Epithelial cell of proximal tubule (primary cell): ENCODE measurements at places on chromosomes 1 and 21. TPM values are rescaled to one million over a fixed set of nuclear protein-coding genes. Genes with fewer than 3 reads are reported as not detected.

GRCh38 chr21:45128613-45129188 lies 54.3 kb downstream of the ADARB1 start:
- no peak for DNase-seq

GRCh38 chr1:110633646-110634030 lies 27.5 kb upstream of the KCNA2 start:
- no peak for DNase-seq

DNA sequence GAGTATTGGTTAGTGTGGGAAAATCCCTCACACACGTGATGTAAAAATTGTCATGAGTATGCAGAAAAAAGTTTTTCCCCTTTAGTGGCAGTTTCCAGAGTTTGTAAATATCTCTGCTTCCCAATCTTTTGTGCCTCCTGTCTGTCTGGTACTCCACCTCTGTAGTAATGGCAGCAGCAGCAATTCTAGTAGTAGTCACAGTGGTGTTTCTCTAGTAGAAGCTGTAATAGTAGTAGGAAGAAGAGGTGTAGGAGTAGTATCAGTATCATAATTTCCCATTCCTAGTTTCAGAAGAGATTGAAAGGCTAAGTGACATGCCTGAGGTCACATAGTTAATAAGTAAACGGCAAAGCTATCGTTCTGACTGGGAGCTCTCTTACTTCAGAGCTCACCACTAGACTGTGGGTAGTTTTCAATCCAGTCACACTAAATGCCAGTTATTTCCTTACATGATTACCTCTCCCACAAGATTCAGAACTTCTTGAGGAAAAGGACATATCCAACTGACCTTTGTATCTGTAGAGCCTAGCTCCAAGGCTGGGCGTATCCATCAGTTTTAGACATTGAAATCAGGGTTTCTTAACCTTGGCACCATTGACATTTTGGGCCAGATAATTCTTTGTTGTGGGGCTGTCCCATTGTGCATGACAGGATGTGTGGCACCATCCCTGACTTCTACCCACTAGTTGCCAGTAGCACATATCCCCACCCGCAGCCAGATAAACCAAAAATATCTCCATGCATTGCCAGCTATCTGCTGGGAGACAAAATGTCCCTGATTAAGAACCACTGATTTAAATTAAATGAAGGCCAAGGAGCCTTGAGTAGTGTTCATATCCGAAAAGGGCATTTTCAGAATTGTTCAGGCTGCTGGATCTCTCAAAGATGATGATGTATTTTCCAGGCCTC lies 135.9 kb downstream of the FGGY start:
- peak; percentile 90 for DNase-seq

DNA sequence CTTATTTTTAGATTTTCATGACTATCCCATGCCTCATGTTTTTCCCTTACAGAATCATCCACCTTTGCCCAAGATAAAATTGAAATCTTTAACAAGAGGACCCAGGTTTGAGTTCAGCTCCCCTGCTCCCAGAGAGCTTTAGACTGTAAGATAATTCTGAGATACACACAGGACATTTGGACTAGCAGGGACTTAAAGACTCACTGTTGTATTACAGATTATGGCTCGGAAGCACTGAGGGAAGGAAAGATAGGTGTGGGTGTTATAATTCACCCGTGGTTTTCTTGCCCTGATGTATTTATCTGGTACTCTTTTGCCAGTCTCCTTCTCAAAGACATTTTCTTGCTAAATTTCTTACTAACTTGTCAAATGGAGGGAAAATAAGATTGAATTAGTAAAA lies 149.7 kb downstream of the DHRS3 start:
- DNase-seq = no peak

DNA sequence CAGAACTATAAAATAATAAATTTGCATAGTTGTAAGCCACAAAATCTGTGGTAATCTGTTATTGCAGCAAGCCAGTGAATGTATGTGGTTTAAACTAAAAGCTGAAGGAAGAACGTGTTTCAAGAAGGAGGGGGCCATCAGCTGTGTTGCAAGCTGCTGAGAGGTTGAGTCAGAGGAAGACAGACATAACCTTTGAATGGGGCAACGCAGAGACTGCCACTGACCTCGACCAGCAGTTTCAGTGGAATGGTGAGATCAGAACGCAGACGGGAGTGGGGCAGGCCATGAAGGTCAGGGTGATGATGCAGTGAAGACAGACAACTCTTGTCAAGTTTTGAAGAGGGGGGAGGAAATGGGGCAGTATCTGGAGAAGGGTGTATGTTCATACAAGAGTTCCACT lies 23.2 kb upstream of the QSOX1 start:
- no peak for DNase-seq

GRCh38 chr21:37787456-37787855 lies 128.8 kb downstream of the KCNJ6 start:
- peak; percentile 73 for DNase-seq

DNA sequence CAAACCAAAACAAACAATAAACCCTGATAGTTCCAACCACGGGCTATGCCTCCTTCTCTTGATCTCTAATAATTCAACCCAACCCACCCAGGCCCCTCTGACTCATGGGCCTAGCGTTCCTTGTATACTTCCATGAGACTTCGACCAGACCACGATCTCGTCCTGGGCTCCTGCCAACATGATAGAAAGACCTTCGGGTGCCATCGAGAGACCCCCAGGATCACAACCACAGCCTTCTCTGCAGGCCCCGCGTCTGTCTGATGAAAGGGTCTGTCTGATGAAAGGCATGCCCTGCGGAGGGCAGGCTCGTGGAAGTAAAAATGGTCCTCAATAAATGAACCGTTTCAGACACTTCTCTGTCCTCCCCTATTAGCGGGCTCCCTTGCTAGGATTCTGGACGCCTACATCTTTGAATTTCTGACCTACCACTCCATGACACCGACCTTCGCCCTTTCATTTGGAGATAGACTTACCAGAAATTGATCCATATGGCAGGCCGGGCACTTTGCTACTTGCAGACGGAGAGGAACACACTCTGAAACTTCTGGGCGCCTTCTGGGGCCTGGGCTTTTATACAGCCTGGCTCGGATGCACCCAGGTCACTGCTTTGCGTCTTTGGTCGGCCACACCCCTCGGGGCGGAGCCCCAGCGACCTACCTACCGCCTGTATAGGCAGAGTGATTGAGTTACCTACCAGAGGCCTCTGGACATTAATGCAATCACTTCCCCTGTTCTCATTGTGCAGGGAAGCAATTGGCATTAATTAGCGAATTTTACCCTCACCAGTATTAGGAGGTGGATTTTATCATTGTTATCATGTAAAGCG lies 5.3 kb upstream of the KLF18 start:
- DNase-seq = no peak

DNA sequence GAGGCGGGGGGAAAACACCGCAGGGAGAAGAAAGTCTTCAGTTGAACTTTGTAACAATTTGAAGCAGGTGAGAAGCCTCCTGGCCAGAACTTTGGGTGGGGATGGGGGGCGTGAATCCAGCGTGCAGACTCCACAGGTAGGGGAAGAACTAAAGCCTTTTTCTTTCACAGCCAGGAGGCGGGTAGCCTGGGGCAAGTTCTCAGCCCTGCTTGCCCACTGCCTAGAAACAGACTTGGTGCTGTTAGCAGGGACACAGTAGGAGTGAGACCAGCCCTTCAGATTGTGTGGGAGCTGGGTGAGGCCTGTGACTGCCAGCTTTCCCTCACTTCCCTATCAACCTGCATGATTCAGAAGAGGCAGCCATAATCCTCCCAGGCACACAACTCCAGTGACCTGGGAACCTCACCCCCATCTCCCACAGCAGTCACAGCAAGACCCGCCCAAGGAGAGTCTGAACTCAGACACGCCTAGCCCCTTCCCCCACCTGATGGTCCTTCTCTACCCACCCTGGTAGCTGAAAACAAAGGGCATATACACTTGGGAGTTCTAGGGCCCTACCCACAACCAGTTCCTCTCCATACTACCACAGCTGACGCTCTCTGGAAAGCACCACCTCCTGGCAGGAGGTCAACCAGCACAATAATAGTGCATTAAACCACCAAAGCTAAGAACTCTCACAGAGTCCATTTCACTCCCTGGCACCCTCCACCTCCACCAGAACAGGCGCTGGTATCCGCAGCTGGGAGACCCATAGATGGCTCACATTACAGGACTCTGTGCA lies 83.5 kb upstream of the CDC42BPA start:
- no peak for DNase-seq

The TSPAN1 gene
- 71.6 and 117 TPM in 2 replicates for total RNA-seq

The TRIM63 gene
- total RNA-seq = not detected in 2 replicates

The LEMD1 gene
- total RNA-seq = 0.52 TPM in 1 of 2 replicates, not detected in the other
